ENCODE measurements at places on chromosomes 16 and 17.

DNA sequence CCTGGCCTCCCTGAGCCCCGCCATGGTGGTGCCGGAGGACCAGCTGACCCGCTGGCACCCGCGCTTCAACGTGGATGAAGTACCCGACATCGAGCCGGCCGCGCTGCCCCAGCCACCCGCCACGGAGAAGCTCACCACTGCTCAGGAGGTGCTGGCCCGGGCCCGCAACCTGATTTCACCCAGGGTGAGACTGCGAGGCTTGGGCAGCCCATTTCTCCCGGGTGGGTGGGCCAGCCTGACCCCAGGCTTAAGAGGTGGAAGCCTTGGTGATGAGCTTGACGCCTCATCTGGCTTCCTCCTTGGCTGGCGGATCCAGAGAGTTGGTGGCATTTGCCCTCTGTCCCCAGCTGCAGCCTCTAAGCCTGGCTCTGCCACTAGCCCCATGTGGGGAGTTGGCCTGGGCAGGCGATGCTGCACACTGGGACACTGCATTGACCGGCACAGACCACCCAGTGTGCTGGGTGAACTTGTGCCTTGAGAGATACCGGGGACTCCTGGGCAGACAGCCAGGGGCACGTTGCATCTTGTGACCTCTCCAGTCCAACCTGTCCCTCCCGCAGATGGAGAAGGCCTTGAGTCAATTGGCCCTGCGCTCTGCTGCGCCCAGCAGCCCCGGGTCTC lies 3.0 kb downstream of the CDT1 start:
- no peak for DNase-seq

GRCh38 chr16:3645504-3646347 lies 8.8 kb upstream of the DNASE1 start:
- no peak for DNase-seq

- DNase-seq = no peak
Observed at GRCh38 chr17:49624896-49625295, 49.2 kb downstream of the NXPH3 start.

DNA sequence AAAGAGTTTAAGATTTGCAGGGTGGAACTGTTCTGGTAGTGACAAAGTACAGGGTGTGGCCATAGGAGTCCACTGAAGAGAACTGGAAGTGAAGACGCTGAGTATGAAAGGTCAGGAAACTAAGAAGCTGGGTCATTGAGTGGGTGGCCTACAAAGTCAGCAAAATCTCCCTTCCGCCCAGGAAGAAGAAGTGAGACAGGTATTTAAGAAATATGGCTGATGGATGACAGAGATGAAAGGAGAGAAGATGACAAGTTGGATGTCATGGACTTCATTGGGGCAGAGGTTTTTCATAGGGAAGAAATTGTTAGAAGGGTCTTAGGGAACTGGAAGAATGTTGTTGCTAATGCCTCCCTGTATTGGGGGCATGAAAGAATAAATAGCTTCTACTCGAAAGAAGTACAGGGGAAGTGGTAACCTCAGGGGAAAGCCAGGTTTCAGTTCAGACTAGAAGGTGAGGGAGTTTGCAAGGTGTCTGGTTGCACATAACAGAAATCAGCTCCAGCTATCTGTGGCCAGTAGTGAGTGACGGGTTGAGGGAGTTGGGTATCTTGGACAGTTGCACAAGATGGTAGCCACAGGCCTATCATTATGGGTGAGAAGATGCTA lies 33.6 kb upstream of the MED13 start:
- DNase-seq = peak; percentile 48

DNA sequence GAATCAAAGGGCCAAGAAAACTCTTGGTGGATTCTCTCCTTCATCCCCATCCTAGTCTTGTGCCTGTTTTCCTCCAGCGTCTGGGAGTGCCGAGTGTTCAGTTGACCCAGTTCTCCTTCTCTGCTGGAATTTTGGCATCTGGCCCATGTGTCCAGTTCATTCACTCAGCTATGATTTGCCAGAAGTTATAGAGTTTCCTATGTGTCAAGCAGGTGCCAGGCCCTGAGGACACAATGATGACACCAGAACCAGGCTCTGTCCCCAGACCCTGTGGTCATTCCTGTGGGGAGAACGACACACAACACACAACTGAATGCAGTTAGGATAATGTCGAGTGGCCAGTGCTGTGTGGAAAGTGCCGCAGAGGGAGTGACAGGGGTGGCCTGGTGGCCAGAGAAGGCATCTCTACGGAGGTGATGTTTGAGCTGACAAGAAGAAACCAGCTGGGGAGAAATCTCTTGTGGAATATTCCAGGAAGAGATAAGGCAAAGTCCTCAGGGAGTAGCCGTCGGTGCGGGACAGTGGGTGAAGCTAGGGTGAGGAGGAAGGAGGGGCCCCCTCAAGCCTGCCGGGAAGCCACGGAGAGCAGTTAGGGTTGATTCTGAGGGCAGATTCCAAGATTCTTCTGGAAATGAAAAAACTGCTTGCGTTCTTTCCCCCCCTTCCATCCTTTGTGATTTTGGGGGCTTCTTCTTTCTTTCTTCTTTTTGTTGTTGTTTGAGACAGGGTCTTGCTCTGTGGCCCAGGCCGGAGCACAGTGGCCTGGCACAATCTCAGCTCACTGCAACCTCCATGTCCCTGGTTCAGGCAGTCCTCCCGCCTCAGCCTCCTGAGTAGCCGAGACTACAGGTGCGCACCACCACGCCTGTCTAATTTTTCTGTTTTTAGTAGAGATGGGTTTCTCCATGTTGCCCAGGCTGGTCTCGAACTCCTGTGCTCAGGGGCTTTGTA lies 35.8 kb upstream of the IL34 start:
- DNase-seq = no peak

DNA sequence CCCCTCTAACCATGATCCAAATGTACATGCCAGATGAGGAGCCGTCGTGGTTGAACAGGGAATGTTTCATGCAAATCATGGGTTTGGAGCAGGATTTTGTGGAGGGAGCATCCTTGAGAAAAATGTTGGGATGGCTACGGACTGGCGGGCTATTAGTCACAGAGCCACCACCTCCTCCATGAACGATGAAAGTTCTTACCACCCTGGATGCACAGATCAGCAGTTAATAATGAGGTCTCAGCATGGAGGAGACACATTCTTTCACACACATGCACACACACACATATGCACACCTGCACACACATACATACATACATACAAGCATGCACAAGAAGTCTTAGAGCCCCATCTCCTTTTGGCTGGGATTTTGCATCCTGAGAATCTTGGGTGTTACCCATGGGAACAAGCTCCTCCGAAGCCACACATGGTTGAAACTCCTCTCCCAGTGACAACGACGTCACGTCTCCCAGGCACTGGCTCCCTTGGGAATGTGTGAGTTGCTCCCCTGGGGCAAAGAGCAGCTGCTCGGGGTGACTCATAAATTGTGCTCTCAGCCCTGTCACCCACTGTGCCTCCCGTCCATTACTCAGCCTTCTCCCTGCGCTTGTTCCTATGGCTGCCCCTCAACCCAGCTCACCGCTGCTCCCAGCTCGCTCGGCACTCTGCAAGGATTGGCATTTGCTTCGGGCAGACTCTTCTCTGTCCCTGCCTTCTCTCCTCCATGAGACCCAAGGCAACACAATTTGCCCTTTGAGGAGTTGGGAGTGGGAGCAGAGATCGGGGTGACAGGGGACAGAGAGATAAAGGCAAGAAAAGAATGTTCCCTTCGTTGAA lies 344.6 kb downstream of the SOX9 start:
- DNase-seq = no peak

DNA sequence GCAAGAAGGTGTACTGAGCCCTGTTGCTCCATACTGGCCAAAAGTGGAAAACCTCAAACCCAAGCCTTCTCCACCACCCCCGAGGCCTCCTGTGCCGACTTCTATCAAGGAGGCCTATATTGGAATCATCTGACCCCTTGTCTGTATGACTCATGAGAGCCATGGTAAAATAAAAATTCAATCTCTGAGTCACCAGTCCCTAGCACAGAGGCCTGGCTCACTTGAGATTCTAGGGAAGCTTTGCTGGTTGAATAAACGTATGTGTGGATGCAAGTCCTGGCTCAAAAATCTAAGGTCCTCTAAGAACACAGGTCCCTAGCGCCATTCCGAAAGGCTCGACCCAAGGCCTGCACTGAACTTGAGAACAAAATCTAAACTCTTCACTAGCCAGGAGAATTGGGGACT lies 15.0 kb downstream of the NSMCE1 start:
- no peak for DNase-seq

DNA sequence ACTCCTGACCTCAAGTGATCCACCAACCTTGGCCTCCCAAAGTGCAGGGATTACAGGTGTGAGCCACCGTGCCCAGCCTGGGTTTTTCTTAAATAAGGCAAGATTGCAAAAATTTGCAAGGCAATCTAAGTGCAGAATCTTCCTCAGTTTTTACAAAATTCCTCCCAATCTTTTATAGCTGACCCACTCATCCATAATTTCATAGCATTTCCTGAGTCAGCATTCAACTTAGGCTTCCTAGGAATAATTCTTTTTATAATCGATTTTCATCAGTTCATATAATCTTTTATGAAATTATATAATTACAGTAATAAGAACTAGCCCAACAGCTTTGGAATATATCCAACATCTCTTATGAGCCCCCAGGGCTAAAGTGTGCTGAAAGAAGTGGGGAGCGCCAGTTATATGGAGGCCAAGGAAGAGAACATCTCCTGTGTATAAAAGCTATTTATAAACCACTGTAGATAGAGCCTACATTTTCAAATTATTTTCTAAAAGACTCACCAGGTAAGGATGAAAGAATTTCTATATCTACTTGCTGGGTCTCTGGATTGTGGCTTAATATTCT lies 14.8 kb downstream of the COIL start:
- no peak for DNase-seq
